Stimulated activated CD8-positive, alpha-beta memory T cell treated with anti-CD3 and anti-CD28 coated beads, Interleukin-15, amount 100 ng/mL, for 4 hours (primary cell): ENCODE measurements at places on chromosomes 5 and 9.

DNA sequence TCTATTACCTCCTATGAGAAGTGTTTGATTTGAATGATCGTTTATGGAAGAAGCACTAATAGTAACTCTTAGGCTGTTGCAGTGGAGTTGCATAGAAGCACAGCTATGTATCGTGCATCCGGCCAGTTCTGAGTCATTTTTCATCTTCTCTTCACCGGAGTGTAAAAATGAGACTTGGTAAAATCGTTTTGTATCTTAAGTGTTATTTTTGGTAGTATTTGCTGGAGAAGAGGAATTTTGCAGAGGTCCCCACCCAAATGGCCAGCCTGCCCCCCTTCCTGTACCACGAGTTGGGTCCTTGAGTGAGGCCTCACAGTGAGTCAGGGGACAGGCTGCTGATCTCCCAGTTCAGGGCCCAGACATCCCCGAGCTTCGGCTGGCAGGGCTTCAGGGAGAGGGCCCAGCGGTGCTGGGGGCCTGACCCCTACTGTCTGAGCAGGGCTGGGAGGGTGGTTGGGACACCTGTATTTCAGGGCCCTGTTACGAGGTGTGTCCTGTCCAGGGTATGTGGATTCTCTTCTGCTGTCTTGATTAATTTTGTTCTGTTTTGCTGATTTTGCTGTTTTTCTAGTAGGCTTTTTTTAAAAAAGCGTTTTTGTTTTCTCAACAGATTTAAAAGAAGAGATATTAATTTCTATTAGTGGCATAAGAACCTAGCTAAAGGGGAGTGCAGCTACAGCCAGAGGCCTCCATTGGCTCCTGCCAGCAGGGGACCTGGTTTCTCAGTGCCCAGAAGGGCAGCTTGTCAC is 210.8 kb downstream of the TRIO start:
- DNase-seq: no peak

DNA sequence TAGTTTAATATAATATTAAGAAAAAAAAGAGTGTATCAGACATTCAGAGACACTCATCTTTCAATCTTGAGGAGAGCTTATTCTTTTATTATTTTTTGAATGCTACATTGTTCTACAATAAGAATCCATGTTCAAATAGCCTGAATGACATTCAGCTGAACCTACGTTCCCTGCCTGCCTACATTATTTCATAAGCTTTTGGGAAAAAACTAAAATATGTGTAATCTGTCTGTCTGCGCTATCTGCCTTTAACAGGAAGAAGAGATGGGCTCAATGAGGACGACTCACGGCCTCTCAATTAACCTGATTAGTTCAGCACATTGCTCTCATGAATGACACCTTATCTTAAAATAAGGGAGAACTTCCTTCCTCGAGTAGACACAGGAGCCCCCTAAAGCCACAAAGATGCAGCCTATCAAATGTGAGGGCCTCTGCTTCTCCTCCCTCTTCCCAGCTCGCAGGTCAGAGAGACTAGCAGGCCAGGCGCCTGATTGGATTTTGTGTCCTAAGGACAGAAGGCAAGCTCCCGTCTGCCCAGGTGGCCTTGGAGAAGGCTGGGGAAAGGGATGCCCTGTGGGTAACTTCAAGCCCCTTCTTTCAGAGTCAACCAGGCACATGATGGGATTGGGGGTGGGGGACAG is 37.8 kb downstream of the EBF1 start:
- no peak for DNase-seq

- DNase-seq: no peak
Measured at GRCh38 chr5:136006761-136007251, 22.0 kb upstream of the TGFBI start.

- no peak for DNase-seq
Measured at GRCh38 chr9:84340535-84340934, at the start of gene SLC28A3. Gene SLC28A3, minus strand, starts transcription at chr9:84340758. Its CDS starts 125 bp downstream, at chr9:84340633.
